ENCODE measurements at places on chromosomes 3 and 15.

DNA sequence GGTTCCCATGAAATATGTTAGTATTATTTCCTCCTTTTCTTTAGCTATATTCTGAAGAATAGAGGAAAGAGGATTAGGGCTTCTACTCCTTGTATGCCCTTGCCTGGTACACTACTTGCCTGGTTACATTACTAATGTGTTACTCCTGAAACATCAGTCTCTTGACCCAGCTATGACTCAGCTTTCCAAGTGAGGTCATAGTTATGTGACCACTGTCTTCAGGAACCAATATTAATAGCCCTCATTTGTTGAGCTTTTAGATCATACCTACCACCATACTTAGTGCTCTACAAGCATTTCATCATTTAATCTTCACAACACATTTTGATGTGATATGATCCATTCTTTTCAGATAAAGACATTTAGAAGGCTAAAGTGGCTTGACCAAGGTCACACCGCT is 60.3 kb downstream of the CMSS1 start:
- DNase-seq, result peak; percentile 79

DNA sequence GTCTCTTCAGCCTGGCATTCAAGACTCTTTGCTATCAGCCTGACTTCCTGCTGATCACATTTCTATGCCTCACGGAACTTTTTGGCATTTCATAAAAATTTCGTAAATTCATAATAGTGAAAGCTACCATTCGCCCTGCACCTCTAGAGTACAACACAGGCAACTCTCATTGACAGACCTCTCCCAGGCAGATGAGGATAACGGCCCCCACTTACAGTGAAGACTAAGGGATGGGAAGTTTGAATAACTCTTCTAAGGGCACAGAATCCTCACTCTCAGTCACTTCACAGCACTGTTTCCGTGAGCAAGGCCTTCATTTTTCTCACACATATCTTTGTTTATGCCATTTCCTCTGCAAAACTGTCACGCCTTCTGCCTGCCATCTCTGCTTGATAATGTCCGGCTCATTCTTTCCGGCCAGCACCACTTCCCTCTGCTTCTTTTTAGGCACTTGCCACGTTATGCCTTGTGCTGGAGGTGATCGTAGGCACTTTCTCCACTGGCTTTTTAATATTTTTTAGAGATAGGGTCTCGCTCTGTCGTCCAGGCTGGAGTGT is 224.1 kb upstream of the HES1 start:
- no peak for DNase-seq

- no peak for DNase-seq
These were observed 100.6 kb downstream of the MEIS2 start for GRCh38 chr15:36999778-37000177.

- DNase-seq, result no peak
These were observed 145.4 kb downstream of the NUP210 start for GRCh38 chr3:13274551-13275332.

GRCh38 chr15:90401495-90401894 is 13.5 kb downstream of the IQGAP1 start:
- DNase-seq, result no peak

- no peak for DNase-seq
These were observed 42.0 kb upstream of the CRBN start for GRCh38 chr3:3221528-3221927.

GRCh38 chr3:119401069-119401468 is 62.3 kb downstream of the TMEM39A start:
- no peak for DNase-seq

- peak; percentile 76 for DNase-seq
These were observed 657 bp downstream of the TLNRD1 start for GRCh38 chr15:81001152-81002008.

GRCh38 chr3:47476644-47477199 is 981 bp upstream of the SCAP start:
- DNase-seq, result no peak

- no peak for DNase-seq
These were observed 53.8 kb downstream of the CDCP1 start for GRCh38 chr3:45092132-45093031.

DNA sequence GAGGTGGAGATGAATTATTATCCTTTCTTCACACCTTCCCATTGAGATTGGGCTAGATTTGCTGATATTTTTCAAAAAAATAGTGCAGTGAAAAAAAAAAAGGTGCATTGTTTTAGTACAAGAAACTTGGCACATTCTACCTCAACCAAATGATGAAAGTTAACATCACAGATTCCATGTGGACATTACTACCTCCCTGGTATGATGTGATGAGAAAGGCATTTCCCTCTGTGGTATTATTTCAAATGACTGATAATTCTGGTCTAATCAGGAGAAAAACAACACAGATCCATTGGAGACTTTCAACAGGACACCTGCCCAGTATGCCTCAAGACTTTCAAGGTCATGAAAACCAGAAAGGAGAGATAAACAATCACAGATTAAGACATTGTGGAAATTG is 313.4 kb downstream of the BCHE start:
- DNase-seq, result no peak

- DNase-seq, result no peak
These were observed 73.6 kb upstream of the VGLL4 start for GRCh38 chr3:11717301-11717700.

GRCh38 chr3:139473155-139473771 is 3.1 kb downstream of the RBP2 start:
- DNase-seq, result peak; percentile 17

DNA sequence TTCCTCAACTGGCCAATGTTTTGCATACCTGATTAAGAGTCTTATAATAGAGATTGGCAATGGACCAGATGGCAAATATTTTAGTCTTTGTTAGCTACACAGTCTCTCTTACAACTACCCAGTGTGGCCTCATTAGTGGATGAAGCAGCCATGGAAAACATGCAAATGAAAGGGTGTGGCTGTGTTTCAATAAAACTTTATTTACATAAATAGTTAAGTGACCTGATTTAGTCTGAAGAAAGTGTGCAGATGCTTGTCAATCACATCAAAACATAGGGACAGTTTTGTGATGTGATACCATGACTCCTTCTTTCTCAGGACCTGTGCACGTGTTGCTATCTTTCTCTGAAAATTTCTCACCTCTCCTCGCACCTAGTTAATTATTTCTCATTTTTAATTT is 309.8 kb upstream of the GRM7 start:
- no peak for DNase-seq

Measured in suppressor macrophage (primary cell).